Ascending aorta (tissue), 2 donors: ENCODE measurements at places on chromosomes 3 and 15. TPM values are rescaled to one million over a fixed set of nuclear protein-coding genes. Genes with fewer than 3 reads are reported as not detected.
A peak's percentile ranks its signal among the peaks of the same experiment; 100 is the strongest.

DNA sequence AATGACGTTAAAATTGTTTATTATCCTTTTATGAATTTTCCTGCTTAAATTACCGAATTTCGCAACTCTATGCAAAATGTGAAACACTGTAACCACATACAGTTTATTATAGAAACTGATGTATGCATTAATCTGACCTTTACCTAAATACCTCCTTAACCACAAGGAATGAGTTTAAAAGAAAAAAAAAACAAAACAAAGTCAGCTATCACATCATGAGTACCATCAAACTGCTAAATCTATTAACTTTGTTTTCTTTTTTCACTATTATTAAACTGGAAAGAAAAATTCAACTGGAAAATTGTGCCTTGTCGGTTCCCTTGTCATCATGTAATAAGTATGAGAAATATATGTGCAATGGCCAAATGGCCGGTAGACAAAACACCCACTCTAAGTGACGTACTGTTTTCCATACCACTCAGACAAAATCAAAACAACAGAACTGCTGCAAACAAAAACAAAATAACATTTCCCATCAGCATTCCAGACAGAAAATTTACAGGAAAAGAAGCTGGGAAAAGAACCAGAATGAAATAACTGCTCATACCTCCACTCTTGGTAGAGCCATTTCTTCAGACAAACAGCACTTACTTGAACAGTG is 415.3 kb downstream of the FOXP1 start:
- peak overlapping the region; percentile 46 for H3K4me3 ChIP-seq
- H3K27me3 ChIP-seq = no peaks in the 10 kb centered on the region
- DNase-seq = no peak
- peak overlapping the region; percentile 70 for H3K27ac ChIP-seq
- peaks cover 9% of the 10 kb centered on the region for H3K4me1 ChIP-seq

Gene ISLR
- 211 TPM for total RNA-seq

Gene CILP
- 1.8 TPM for total RNA-seq

Gene CFAP100
- not detected for total RNA-seq

Gene ACOX2
- 32.6 TPM for total RNA-seq

Gene TEX55
- not detected for total RNA-seq
